ENCODE measurements at places on chromosomes 7 and 10.

DNA sequence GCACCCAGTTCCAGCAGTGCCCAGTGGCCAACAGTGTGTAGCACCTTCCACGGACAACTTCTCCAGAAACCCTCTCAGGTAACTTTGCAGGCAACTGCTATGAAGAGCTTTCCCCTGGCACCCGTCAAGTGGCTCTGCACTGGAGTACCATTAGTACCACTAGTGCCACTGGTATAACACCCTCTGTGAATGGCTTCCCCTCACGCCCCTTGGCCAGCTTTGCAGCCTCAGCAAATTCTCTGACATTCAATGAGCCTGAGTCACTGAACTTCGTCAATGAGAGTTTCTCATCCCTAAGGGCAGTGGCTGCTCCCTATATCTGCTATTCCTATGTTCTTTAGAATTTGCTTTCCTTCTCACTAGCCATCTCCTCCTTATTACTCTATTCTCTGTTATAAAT lies 7.6 kb upstream of the HERPUD2 start:
- DNase-seq = no peak

DNA sequence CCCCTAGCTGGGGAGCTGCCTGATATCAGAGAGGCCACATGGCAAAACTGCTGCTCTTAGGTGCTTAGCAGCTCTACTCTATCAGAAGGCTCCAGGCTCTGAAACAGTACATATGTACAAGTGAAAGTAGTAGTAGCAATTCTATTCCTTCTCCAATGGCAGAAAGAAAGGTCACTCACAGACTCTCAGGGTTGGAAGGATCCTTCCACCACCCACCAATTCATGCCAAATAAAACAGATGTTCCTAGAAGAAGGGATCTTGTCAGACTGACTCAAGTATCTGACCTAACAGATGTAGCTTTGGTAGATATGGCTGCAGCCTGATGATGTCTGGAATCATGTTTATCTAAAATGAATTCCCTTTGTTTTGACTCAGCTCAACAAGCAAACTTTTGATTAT lies 8.0 kb upstream of the ALDH18A1 start:
- DNase-seq = no peak

DNA sequence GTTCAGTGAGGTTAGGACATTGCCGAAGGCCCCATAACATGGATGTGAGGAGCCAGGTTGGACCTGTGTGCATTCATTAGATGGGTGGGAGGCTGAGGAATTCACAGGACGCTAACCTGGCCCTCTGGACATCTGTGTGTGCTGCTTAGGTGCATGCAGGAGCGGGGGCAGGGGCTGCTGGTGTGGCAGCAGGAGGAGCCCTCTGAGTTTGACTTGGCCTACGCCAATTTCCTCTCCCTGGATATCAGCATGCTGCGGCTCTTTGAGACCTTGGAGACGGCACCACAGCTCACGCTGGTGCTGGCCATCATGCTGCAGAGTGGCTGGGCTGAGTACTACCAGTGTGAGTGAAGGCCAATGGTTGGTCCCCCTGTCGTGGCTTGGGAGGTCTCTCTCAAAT lies 34.5 kb upstream of the MMD2 start:
- DNase-seq = no peak

GRCh38 chr7:2553831-2554581 lies 1.3 kb downstream of the BRAT1 start:
- no peak for DNase-seq

DNA sequence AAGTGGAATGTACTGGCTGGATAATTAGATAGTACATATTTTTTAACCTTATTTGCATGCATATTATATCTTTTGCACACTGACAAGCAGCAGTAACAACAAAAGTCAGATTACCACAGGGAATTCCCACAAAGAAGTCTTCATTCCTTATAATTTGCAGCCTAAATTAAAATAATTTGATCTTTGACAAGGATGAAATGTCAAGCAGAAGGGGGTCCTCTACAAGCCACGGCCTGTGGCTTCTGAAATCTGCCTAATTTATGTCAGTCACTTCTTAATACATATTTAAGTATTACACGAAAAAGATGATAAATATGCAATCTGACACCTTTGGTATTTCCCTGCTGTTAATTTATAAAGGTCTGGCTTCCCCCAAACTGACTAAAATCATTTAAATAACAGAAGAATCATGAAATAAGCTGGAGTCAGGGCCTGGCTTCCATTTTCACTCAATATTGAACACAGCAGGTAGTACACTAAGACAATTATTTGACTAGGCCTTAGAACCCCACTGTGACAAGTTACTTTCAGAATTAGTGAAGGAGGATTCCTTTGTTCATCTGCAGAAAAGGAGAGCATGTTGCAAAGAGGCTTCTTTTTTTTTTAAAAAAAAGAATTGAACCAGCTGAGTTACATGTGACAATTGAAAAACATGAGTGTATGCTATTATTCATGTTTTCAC lies 351.1 kb upstream of the ETV1 start:
- no peak for DNase-seq

- no peak for DNase-seq
These were observed 38.2 kb downstream of the CDH23 start for GRCh38 chr10:71434760-71435394.

- DNase-seq = no peak
These were observed 18.6 kb upstream of the SDK1 start for GRCh38 chr7:3282457-3282856.

DNA sequence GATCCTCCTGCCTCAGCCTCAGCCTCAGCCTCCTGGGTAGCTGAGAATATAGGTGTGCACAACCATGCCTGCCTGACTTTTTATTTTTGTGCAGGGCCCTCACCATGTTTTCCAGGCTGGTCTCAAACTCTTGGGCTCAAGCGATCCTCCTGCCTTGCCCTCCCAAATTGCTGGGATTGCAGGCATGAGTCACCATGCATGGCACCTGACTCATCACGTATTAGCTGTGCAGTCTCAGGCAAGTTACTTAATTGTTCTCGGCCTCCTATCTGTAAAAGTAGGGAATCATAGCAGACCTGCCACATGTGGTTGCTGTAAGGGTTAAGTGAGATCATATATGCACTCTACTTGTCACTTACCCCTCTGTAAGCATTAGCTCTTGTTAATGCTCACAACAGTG lies 117.2 kb downstream of the ANLN start:
- DNase-seq = no peak

DNA sequence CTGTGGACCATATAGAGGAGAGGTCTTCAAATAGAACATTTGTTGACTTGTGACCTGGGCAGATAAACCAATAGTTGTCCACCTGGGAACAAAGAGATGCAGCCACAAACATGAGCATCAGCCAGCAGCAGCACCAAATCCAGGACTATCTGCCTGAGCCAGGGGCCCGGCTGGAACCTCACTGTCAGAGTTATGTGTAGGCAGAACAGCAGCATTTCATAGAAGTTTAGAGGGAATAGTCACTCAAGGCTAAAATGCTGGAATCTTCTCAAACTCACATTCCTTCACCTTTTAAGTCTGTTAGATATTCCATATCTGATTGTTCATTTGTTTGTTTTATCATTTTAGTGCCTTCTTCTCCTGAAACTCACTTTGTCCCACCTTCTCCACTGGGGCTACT lies 72.2 kb upstream of the IL6 start:
- no peak for DNase-seq

DNA sequence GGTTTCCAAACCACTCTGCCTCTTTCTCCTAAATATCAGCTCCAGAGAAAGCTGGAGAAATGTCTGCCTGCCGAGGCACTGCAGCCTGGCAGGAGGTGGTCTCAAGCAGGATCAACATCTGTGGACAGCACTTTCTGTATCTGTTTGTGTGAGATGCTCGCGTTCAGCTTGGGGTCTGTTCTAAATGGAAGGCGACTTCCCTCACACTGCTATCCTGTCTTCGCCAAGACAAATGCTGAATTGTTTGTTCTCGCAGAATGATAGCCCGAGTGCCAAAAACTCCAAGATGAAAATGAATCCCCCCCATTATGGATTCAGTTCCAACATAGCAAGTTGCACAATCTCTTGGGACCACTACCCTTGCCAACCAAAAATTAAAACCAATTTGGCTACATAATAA lies 72.2 kb upstream of the PALS2 start:
- DNase-seq = no peak

DNA sequence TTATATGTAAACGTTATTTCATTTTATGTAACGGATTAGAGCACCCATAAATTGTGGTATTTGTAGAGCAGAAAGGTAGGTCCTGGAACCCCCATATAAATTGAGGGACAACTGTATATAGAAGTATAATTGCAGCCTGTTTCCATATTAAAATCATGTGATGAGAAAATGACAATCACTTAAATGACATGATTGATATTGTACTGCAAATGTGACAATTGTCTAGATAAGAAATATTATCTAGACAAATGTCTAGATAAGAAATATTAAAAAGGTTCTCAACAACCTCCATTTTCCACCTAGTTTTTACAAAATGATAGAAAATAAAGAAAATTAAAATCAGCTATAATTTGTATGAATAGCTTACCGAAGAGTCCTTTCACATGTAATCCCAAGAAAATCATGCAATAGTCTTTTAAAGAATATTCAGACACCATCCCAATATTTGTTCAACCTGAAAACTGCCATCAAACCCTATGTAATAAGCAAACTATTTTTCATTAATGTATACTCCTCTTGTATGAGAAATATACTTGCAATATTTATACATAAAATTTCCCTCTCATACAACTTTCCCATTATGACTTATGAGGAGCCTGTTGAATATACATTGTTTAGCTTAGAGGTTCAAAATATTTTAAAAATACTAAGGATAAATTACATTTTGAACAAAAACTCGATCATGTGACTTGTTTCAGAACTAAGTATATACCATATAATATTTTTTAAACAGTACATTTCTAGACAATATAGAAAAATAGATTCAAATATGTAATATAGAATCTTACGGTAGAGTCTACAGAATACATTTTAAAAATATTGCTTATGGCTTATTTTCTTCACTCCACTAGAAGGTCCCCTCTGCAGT lies 153.2 kb downstream of the CRPPA start:
- no peak for DNase-seq

- DNase-seq = peak; percentile 88
These were observed 55.8 kb downstream of the RBM17 start for GRCh38 chr10:6144406-6145165.

GRCh38 chr10:50541921-50542320 lies 81.8 kb downstream of the SGMS1 start:
- DNase-seq = no peak

- no peak for DNase-seq
These were observed 34.8 kb downstream of the SVOPL start for GRCh38 chr7:138666385-138666784.

- no peak for DNase-seq
These were observed 212.9 kb downstream of the CCSER2 start for GRCh38 chr10:84541289-84541637.

GRCh38 chr7:155951554-155952158 lies 139.4 kb upstream of the SHH start:
- DNase-seq = no peak

Measured in activated CD4-positive, alpha-beta T cell treated with anti-CD3 and anti-CD28 coated beads, Interleukin-2, Interleukin-4, amounts not matched to agents 100 ng/mL and 50 ng/mL, durations not matched to agents 16 hours and 8 hours (primary cell).